Hypothalamus (tissue), 51 donors: ENCODE measurements at places on chromosomes 1 and 21.

DNA sequence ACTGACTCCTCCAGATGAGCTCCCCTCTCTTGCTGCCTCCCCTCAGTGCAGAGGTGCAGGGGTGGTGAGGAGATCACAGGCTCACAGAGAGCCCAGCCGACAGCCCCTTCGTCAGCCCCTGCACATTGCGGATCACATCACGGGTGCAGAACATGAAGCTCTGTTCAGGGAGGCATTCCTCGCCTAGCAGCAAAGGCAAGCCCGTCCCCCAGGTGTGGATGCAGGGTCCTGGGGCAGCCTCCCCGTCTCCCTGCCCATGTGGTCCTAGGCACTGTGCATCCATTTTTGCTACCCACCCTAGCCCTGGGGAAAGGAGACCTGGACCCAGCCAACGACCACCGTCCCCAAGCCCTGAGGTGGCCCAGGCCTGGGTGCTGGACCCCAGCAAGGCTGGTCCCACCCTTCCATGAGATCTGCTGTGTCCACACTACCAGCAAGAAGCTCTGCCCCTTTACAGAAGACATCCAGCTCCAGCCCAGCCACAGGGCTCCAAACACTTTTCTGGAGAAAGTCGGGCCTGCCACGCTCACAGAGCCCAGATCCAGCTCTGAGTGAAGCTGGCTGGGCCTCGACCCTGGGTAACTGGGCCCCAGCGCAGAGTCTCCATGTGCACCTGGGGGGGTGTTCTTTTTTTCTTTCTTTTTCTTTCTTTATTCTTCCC is 248.7 kb downstream of the NPHP4 start:
- DNase-seq = no peak

GRCh38 chr1:181910905-181911304 is 150.6 kb downstream of the ZNF648 start:
- DNase-seq = no peak

GRCh38 chr1:174990382-174990999 is 9.3 kb upstream of the CACYBP start:
- DNase-seq = no peak

DNA sequence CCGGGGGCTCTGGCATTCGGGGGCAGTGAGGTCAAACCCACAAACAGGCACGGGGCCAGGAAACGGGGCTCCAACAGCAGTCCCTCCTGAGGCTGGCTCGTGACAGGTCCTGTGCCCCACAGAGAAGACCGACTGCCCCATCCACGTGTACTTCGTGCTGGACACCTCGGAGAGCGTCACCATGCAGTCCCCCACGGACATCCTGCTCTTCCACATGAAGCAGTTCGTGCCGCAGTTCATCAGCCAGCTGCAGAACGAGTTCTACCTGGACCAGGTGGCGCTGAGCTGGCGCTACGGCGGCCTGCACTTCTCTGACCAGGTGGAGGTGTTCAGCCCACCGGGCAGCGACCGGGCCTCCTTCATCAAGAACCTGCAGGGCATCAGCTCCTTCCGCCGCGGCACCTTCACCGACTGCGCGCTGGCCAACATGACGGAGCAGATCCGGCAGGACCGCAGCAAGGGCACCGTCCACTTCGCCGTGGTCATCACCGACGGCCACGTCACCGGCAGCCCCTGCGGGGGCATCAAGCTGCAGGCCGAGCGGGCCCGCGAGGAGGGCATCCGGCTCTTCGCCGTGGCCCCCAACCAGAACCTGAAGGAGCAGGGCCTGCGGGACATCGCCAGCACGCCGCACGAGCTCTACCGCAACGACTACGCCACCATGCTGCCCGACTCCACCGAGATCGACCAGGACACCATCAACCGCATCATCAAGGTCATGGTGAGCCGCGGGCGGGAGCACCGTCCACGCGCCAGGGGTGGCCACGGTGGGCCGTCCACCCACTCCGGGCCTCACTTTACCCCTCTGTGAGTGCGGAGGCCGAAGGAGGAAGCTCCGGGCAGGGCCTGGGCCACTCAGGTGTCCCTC is 14.2 kb downstream of the COL6A2 start:
- no peak for DNase-seq

GRCh38 chr1:227006226-227006796 is 66.2 kb downstream of the COQ8A start:
- DNase-seq = no peak

- DNase-seq = no peak
Measured at GRCh38 chr1:168582688-168583336, 6.4 kb downstream of the XCL1 start.

- no peak for DNase-seq
Measured at GRCh38 chr21:15788847-15789523, 59.2 kb downstream of the USP25 start.

GRCh38 chr1:231694465-231695077 is 68.0 kb downstream of the DISC1 start:
- DNase-seq = no peak

GRCh38 chr1:163824006-163824405 is 502.3 kb downstream of the NUF2 start:
- no peak for DNase-seq

- no peak for DNase-seq
Measured at GRCh38 chr1:14715802-14716201, 117.3 kb downstream of the KAZN start.

- no peak for DNase-seq
Measured at GRCh38 chr1:4089421-4090175, 189.5 kb upstream of the C1orf174 start.

GRCh38 chr1:205632669-205633169 is 908 bp upstream of the ELK4 start:
- no peak for DNase-seq

- no peak for DNase-seq
Measured at GRCh38 chr1:28812669-28813468, 899 bp downstream of the OPRD1 start.

DNA sequence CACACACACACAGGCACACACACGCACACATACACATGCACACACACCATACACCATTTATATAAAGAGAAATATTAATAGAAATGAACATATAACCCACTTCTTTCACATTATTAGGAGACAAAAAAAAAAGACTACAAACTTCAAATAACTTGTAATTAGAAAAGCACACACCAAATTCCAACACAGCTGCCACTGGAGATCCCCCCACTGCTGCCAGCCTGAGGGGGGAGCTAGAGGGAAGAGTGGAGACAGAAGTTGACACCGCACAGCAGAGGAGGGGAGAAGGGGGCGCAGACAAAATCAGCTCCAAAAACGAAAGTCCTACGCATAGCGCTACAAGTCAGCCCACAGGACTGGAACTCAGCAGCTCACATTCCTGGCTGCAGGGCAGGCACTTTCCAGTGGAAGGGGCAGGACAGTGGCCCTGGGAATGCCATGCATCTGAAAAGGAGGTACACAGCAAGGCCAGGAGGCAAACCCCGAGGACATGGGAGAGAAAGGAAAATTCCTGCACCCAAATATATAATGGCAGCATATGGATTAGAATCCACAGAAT is 36.5 kb downstream of the LGALS8 start:
- DNase-seq = no peak

GRCh38 chr21:45639206-45640000 is 4.1 kb upstream of the PCBP3 start:
- DNase-seq = no peak

DNA sequence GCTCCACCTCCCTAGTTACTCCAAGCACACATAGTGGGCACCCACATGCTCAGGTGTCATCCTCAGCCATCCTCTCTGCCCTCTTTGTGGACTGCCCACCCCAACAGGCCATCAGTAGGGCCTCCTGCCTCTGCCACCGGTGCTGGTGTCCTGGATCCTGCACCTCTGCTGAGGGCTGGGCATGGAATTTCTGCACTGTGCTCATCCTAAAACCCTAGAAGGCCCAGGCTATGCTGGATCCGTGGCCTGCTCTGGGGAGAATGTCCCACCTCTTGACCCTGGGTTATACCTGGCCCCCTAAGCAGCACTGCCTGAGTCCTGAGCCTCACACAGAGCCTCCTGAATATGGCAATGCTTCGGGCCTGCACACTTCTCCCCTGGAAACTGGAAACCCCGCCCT is 318.3 kb downstream of the MATN1 start:
- no peak for DNase-seq

DNA sequence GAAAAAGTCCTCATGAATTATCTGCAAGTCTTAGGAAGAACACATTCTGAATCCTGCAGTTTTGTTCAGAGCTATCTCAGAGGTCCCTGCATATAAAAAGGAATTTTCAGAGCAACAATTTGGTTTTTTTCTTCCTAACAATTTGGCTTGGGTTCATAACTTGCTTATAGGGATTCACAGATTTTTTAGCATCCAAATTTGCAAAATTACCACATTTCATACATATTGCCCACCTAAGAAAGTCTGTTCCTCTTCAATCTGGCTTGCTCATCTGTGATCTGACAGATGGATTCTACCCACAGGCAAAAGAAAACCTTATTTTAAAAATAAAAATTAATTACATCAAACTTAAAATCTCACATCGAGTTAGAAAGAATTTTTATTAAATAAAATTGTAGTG is 714.4 kb upstream of the NCAM2 start:
- DNase-seq = no peak

DNA sequence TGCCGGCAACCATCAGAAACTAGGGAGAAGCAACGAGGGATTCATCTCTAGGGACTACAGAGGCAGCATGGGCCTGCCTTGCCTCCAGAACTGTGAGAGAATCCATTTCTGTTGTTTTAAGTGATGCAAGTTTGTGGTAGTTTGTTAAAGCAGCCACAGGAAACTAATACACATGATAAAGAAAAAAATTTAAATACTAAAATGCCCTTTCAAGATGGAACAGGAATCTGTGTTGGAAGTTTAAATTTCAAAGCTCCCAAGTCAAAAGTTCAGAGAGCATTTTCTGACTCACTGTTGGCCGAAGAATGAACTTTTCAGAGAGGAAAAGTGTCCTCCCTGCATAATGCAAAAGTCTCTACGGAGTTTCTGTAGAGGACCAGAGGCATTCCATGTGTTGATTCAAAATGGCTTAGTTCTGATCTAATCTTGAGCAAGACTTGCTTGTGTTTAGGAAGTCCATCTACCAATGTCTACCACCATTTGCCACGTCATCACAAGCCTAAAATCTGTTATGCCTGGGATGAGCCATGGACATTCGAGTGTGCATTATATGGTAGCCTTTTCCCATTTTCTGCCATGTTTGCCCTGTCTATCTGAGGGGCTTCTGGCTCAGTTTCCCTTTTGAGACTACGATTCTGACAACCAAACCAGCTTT is 22.4 kb upstream of the ARHGAP29 start:
- no peak for DNase-seq

DNA sequence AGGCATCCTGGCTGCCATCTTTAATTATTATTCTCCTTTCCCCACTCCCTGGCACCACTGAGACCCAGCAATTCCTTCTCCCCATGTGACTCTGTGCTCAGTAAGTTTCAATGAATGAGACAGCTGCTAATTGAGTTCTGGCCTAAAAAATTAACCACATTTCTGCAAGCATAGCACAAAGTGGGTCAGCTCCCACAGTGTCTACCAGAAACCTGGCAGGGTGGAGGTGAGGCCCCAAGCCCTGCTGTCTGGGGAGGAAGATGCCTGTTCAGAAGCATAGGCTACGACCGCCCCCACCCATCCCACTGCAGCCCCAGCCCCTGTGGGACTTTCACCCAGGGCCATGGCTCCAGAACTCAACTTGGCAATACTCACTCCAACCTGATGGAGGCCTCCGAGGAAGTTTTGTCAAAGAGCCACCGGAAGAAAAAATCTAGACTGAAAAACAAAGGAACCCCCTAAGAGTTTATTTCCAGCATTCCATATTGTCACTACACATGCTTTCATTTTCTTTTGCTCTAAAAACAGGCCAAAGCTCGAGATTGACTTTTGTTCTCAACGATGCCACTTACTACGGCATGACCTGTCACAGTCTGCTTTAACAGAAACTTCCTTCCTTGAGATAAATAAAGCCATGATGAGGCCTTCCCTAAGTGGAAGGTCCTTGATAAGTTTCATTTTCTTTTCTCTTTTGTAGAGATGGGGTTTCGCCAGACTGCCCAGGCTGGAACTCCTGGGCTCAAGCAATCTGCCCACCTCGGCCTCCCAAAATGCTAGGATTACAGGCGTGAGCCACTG is 26.5 kb downstream of the TMEM63A start:
- no peak for DNase-seq

DNA sequence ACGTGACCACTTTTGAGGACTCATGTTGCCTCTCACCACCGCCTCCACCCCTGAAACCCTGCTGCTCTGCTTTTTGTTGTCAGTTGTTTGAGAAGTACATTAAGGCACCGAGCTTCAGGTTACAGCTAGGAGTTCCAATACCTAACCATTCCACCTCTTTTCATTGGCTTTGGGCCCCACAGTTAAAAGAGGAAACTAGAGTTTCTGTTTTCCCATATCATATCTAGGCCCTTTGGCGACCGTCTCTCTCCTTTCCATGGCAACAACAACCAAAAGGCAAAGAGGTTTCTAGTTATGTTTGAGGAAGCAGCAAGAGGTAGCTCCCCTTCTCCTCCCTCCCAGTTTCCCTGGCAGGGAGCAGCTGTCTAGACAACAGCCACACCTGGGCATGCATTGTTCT is 5.9 kb downstream of the ANKRD35 start:
- no peak for DNase-seq

DNA sequence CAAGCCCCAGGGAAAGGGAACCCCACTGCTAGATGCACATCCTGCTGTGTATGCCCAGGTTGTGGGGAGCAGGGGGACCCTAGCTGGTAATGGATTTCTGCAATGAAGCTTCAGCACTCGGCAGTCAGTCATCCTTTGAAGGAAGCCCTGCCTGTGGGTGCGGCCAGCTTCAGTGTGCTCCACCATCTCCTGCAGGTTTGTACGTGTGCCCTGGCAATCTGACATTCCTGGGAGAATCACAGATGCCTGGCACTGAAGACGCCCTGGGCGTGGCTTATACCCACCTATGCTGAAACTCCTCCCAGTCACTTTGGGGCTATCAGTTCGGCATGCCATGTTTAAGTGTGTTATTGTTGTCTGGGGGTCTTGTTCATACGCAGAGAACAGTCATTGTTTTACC is 6.8 kb downstream of the SPRR5 start:
- no peak for DNase-seq

GRCh38 chr1:151892190-151892589 is 17.1 kb downstream of the THEM4 start:
- DNase-seq = no peak

- no peak for DNase-seq
Measured at GRCh38 chr1:84415396-84415795, 17.1 kb downstream of the DNASE2B start.

GRCh38 chr1:39954324-39954869 is 548 bp upstream of the MFSD2A start:
- no peak for DNase-seq

DNA sequence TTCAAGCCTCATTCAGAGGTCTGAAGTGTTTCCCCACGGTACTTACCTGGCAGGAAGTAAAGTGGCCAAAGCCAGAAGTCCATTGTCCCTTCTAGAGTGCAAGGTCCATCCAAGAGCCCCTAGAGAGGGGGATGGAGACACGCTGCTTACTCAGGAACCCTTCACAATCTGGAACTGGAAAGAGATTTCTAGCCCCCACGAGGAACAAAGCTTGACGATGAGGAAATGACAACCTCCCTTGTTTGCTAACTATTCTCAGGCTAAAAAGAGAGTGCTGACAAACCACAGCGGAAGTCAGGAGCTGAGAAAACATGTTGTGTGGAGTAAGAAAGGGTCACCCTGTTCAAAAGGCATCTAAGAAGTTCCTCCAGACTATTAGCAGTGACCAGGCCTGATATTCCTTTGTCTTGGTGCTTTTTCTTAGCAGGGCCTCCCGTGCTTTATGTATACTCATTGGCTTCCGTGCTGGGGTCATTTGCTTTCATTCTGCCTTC is at the start of gene FCMR:
FCMR (minus strand) TSS at position 170 of the 494 bp plus-strand sequence; CDS start at position 83, 87 bp downstream.
- no peak for DNase-seq

- no peak for DNase-seq
Measured at GRCh38 chr1:54358503-54359168, 47.6 kb downstream of the SSBP3 start.
